ENCODE measurements at places on chromosomes 4 and X.

DNA sequence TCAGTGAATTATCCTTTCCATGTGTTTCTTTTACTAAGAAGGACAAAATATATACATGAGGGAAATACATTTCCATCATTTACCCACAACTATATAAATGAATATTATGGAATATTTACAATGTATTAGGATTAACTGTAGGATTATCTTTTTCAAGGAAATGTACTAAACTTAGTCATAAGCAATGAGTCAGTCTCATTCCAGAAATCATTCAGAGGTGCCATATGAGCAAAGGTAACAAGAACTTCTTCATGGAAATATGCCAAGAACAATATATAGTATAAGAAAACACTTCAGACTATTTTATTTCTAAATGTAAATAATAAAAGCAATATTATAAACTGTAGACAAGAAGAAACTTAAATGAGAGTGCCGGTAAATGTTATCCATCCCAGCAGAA, 67.1 kb downstream of the USP38 start:
- no peak for DNase-seq

DNA sequence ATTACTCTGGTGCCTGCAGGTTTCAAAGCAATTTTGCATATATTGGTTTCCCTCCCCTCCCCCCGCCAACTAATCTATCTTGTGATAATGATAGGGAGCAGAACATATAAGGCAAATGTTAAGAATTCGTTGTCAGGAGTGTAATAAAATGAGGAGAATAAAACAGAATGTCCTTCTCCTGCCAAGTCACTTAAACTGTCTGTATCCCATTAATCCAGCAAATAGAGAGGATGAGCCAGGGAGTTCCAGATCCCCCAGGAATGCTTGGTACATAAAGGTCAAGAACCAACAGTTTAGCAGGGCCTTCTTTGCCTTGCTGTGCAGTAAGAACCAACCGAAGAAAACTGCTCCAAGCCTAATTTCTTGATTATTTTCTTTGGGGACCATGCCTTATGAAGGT, 141.4 kb downstream of the AMELX start:
- no peak for DNase-seq

DNA sequence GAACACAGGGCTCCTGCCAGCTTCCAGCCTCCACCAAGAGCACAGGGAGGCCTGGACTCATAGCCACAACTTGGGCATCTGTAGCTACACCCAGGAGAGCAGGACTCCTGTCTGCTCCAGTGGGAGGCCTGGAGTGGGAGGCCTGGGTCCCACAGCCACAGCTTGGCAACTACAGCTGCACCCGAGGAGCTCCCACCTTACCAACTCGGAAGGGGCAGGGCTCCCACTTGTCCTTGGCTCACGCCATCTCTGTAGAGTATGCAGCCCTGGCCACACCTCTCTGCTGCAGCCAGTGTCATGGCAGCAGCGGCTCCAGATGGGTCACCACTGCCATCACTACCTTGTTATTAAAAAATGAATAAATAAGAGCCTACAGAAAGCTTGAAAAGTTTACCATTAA, 45.5 kb downstream of the ARAP2 start:
- DNase-seq, result no peak

DNA sequence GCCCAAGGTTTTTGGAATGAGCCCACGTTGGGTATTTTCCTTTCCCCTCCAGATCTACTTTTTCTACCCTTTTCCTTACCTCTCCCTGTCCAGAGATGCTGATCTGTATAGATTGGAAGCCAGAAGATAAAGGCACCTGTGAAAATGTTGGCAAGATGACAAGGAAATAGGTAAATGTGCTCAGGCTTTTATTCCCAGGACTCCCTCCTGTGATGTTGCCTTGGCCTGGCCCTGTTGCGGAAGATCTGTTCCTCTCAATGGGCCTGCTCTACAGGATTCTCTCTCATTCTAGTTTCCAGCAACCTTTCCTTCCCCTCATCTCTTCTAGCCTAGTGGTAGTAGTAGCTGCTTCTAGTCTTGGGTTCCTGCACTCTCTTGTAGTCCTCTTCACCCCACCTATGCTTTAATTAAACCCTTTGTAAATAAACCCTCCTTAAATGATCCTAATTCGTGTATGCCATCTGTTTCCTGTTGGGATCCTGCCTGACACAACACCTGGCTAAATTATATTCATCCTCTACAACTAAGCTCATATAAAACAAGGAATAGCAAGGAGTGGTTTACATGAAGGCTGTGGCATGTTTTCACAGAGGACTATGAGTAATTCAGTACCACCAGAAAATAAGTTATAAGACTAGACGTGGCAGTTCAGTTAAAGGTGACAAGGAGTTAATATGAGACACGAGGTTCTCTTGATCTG, 95.7 kb upstream of the MAOA start:
- no peak for DNase-seq

DNA sequence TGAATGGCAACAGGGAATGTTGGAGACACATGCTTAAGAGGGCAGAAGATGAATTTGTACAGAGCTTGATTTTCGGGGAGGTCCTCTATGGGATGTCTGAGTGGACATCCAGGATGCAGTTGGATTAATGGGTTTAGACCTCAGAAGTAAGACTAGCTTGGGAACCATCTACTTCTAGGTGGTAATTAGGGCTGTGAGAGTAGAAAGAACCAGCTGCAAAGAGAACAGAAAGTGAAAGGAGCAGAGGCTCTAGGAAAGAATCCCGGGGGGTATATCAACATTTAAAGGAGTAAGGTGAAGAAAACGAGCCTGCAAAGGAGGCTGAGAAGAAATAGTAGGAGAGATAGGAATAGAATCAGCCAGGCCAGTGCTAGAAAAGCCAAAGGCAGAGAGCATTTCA, 29.0 kb upstream of the NKRF start:
- no peak for DNase-seq

DNA sequence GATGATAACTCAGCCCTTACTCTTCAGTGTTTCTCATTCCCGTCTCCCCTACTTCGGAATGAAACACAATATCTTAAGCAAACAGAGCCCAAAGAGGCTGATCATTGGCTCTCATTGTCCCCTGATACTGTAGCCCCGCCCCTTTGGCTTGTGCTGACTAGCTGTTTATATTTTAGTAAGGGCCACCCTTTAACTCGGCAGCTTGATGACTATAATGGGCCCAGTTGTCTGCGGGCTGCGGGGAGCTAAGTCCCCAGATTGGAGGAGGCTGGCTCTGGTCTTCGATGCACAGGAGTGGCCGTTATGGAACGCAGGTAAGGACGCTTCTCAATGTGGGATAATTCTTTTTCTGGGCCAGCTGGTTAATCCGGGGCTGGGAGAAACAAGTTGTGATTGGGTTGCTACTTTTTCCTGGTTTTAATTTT, at the start of gene TRIM2:
TSS of gene TRIM2 (plus strand) at position 197 of the 425 bp plus-strand sequence. CDS start at position 285, 88 bp downstream.
- peak; percentile 53 for DNase-seq

DNA sequence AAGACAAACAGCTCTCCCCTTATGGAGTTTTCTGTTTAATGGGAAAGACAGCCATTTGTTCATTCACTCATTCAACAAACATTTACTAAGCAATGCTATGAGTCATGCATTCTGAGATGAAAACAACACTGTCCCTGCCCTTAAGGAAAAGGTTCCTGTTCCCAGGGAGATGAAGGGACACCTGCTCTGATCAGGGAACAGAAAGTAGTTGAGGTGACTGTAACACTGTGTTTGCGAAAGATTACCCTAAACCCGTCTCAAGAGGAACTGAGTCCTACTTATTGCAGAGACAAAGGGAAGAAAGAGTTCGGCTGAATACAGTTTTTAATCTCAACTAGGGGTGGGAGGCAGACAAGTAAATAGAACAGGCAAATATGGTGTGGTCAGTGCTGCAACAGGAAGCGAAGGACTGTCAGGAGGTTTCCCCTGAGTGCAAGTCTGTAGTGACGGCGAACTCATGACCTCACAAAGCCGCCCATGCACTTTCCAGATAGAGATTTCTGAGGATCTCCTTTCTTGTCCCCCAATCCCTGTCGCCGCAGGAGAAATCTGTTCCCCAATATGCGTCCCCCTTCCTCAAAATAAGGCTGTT, 712 bp downstream of the STX18 start:
- DNase-seq, result no peak

DNA sequence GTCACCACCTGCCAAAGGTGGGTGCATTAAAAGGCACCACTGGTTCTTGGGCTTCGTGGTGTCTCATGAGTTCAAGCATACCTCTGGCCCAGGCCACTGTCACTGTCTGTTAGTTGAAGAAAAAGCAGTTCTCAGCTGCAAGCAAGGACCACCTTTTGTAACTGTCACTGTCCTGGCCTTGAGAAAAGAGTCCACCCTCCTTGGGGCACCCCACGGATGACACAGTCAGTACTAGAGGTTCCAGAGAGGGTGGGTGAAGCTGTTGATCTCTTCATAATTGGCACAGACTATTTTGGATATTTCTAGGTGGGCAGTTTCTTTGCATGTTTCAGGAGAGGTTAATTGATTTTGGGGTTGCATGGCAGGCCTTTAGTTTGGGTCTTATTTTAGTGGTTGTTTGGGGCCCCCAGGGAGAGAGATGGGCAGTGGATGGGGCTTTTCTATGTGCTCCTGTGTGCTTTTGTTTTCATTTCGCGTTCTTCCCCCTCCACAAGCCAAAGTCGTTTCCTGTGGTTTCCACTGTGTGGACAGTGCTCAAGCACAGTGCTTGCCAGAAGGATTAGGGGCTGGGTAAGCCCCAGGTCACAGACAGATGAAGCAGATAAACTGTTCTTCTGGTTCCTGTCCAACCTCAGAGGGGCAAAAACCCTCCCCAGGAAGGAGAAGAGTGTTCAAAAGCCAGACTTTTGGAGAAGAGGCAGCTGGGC, 156.2 kb upstream of the PPP1R2C start:
- no peak for DNase-seq

DNA sequence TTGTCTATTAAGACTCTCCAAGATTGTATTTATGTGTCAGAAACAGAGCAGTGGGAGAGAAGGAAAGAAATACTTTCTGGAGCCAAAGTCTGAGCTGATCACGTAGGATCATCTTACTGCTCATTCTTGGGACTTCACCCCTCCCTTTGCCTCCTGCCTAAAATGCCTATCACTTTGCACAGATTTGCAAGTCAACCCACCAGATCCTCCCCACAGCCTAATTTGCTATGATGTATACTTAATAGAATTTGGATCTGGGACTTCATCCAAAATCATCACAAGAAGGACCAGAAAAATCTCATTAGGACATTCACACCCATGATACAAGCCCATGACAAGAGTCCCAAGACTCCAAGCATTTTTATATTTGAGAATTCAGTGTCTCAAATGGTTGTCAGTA, 290.2 kb downstream of the FBXW7 start:
- DNase-seq, result no peak

DNA sequence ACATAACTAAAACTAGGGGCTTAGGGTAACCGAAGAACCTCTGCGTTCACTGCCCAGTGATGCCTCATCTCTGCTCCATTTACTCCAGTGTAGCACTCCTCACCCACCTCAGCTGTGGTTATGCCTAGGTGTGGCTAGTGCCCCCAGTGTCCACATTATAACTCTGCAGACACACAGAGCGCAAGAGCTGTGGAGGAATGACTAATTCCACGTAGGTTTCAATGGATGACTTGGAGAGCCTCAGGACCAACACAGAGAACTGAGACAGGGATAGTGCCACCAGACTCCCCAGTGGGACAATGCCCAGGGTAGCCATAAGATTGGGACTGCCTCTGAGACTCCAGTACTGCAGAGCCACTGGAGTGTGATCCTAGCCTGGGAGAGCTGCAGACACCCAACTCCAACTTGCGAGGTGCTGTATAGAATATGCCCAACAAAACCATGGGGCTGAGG, 542.4 kb upstream of the DIPK2B start:
- DNase-seq, result no peak

GRCh38 chr4:27023366-27023765, 162.7 kb downstream of the STIM2 start:
- DNase-seq, result no peak

DNA sequence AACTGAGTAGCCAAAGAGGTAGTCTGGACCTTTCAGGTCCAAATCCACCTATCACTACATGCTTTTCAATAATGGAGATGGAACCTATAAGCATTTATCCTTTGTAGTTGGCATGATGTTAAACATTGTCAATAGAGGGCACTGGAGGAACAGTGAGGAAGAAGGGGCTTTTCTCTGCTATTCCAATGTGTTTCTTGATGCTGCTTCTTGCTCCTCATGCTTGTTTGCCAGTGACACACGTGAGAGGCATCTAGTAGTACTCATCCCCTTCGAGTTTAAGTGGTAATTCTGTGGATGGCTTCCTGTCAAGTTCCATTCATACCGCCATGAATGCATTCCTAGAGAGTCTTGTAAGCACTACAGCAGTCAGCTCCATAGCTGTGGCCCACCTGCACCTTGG, 84.0 kb downstream of the NAA11 start:
- no peak for DNase-seq

GRCh38 chr4:186644737-186645261, 78.9 kb downstream of the FAT1 start:
- DNase-seq, result no peak

DNA sequence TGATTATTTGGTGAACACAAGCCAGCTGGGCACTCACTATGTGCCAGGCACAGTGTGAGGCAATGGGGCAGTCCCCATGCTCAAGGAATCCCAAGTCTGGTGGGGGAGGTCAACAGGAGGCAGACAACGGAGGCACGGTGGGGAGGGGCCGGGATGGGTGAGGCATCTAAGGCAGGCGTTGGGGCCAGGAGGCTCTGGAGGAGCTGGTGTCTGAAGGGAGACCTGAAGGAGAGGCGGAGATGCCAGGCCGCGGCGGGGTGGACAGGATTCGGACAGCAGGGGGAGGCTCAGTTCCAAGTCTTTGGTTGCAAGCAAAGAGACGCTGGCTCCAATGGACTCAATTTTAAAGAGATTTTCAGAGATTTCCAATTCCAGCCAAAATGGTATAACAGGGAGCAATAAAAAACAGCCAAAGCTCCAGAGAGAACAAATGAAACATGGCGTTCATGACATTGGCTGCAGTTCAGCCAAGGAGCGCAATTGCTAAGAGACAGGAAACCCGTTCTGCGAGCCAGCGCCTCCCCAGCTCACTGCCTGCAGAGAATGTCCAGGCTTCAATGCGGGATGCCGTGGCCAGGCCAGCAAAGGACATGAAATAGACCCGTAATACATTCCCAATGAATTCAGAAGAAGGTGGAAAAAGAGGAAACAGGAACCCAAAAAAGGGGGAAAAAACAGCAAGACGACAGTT, 105.2 kb upstream of the LRPAP1 start:
- no peak for DNase-seq

DNA sequence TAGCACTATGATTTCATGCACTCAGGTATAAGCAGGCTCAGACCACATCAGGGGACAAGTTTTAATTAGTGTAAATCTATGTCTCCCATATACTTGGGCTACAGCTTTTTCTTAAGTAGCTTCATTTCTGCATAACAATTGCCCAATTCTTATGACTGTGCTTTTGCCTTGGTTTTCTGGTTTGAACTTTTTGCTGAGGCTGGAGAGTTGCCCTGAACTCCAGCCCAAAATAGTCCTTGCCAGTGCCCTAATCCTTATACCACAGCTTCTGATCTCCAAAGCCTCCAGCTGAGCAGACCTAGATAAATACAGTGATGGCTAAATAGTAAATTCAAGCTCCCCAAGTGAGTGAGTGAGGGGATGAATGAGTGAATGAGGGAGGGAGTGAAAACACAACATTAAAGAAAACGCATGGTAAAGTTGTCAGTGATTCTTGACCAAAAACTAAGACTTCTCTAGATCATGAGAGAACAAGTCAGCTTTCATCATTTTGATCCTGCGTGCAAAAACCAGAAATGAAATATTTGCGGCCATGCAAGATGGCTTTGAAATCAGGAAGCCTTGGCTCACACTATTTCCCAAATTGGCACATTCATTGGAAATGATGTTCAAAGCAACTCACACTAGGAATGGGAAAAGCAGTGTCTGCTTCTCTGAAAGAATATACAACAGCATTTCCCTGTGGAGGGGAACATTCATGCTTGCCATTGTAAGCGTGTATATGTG, 437.1 kb upstream of the CTSO start:
- DNase-seq, result no peak

- no peak for DNase-seq
Observed at GRCh38 chrX:96621811-96622210, 62.8 kb upstream of the DIAPH2 start.

Data from caudate nucleus (tissue), 63 donors.